ENCODE measurements at places on chromosomes 11 and 22. TPM values are rescaled to one million over a fixed set of nuclear protein-coding genes. Genes with fewer than 3 reads are reported as not detected.

DNA sequence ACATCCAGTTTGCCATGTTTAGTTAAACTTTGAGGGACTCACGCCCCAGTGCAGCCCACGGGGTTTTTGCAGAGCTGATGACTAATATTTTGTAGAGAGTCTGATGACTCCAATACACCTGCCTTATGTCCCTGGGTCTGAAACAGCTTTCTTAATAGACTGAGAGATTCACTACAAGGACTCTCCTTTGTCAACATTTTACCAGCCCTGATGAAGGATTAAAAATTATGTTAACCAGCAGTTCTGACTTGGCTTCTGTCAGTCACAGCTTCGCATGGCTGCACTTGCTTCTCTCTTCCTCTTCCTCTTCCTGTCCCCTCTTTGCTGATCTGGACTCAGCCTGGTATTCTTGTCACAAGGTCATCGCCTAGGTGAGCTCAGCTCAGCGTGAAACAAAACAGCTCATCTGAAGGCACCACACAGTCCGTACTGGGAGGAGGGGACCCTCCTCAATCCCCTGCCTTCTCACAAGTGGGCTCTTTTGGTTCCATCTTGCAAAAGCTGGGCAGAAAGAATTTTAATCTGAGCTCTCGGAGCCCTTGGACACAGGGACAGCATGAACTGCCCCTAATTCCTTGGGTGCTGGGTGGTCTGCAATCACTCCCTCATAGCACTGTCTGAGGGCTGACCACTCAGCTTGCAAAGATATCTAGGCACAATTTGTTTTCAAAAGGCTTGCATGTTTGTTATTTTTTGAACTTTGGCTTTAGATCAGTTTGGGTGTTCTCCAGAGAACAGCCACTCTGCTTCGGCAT lies 38.1 kb upstream of the POU2AF1 start:
- no peaks in the 10 kb centered on the region for H3K36me3 ChIP-seq
- H3K27ac ChIP-seq, result no peak overlapping the region
- H3K27me3 ChIP-seq, result no peaks in the 10 kb centered on the region
- DNase-seq, result no peak
- H3K4me1 ChIP-seq, result peaks cover 11% of the 10 kb centered on the region

GRCh38 chr11:88434333-88434976 lies 96.9 kb upstream of the CTSC start:
- H3K4me1 ChIP-seq, result no peaks in the 10 kb centered on the region
- no peak overlapping the region for H3K4me3 ChIP-seq
- H3K27me3 ChIP-seq, result no peaks in the 10 kb centered on the region
- no peaks in the 10 kb centered on the region for H3K36me3 ChIP-seq

- H3K27ac ChIP-seq, result no peak overlapping the region
- H3K4me1 ChIP-seq, result no peaks in the 10 kb centered on the region
- no peaks in the 10 kb centered on the region for H3K36me3 ChIP-seq
- no peaks in the 10 kb centered on the region for H3K27me3 ChIP-seq
- no peak overlapping the region for H3K4me3 ChIP-seq
Observed at GRCh38 chr11:120554766-120555432, 43.4 kb downstream of the GRIK4 start.

- H3K36me3 ChIP-seq, result no peaks in the 10 kb centered on the region
- no peak for DNase-seq
- no peak overlapping the region for H3K4me3 ChIP-seq
- no peak overlapping the region for H3K27ac ChIP-seq
- H3K27me3 ChIP-seq, result no peaks in the 10 kb centered on the region
- H3K4me1 ChIP-seq, result no peaks in the 10 kb centered on the region
Observed at GRCh38 chr11:1181853-1182535, 24.2 kb downstream of the MUC5AC start.

GRCh38 chr11:90536301-90536700 lies 313.5 kb upstream of the CHORDC1 start:
- H3K4me3 ChIP-seq, result no peak overlapping the region
- DNase-seq, result no peak
- no peaks in the 10 kb centered on the region for H3K36me3 ChIP-seq
- no peak overlapping the region for H3K27ac ChIP-seq
- H3K27me3 ChIP-seq, result no peaks in the 10 kb centered on the region
- H3K4me1 ChIP-seq, result no peaks in the 10 kb centered on the region

DNA sequence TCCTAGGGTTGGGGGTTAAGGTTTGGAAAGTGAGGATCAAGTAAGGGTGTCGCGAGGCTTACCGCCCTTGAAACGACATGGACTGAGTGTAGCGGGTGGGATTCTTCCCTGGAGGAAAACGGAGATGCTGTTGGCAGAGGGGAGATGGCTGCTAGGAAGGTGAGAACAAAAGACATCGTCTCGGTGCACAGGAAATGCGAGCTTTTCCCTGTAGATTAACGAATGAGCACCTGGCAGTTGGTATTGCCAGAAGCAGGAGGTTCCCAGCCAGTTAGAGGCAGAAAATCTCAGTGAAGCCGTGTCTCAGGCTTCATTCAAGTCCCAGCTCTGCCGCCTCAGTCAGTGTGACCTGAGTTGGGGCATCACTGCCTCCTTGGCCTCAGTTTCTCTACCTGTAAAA lies 1.4 kb upstream of the LHFPL7 start:
- H3K27me3 ChIP-seq, result peaks cover 11% of the 10 kb centered on the region
- no peak for DNase-seq
- no peak overlapping the region for H3K4me3 ChIP-seq
- peaks cover 9% of the 10 kb centered on the region for H3K4me1 ChIP-seq
- H3K36me3 ChIP-seq, result no peaks in the 10 kb centered on the region
- no peak overlapping the region for H3K27ac ChIP-seq

- H3K27ac ChIP-seq, result no peak overlapping the region
- H3K27me3 ChIP-seq, result peaks cover 4% of the 10 kb centered on the region
- no peak for DNase-seq
- H3K4me3 ChIP-seq, result no peak overlapping the region
Observed at GRCh38 chr11:623999-624704, 603 bp downstream of the CDHR5 start.

DNA sequence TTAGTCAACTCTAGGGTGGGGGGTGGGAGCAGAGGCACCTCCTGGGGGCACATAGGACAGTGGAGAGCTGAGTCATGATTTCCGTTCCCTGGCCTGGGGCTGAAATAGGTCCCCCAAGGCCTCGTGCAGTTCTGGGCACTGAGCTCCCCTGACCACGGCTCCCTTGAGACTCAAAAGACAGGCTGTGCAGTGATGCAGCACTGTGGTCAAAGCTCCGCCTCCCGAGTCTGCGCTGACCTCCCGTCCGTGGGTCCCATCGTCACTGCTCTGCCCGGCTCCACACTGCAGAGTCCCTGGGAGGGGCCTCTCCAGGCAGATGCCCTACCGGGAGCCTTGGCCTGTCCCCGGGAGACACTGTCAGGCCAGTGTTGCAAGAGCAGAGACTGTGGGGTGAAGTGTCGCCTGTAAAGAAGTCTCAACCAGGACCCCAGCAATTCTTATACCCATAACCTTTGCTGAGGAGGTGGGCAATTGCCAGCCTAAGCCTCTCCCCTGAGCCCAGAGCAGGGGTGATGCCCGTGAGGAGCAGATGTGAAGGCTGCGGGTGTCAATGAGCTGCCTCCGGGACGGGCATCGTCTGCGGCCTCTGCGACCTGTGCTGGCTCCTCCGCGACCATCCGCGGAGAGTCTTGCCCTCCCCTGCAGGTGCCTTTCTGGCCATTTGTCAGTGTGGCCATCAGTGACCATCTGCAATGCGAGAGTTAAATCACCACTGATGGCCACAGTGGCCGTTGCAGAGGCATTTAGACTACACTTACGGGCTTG lies 877.3 kb downstream of the BRD1 start:
- no peaks in the 10 kb centered on the region for H3K4me1 ChIP-seq
- no peak overlapping the region for H3K27ac ChIP-seq
- DNase-seq, result no peak
- no peaks in the 10 kb centered on the region for H3K27me3 ChIP-seq
- no peaks in the 10 kb centered on the region for H3K36me3 ChIP-seq

DNA sequence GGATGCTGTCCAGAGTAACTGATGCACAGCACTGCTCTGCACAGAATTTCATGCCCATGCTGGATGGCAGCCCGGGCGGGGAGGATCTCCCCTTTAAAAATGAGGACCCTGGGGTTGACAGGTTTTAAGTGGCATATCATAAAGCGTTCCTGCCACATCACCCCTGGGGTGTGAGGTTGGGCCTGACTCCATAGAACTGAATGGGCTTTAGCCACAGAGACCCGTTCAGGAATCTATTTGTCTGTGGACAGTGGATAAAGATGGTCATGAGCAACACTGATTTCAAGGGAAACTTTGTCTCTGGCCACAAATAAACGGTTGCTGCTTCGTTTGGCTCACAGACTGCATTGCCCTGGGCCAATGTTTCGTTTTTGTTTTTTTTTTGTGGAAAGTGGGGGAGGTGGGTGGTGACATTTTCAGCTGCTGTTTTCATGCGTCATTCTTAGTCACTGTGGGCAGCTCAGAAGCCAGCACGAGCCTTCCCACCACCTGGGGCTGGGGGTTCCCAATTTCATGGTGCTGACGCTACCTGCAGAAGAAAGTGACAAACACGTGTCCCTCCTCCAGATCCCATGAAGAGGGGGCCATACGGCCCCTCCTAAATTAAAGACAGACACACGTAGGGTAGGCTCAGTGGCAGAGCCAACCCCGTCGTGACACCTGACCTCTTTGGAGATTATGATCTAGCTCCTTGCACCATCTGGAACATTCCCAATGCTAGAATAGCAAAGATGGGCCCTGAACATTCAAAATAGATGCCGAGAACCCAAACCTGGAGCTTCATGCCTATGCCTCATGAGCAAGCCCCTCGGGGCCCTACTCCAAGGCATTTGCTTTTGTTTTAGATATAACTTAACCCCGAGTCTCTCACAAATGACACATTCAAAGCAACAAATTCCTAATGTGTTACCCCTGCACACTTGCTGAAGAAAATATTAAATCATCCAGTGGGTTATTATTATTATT lies 54.8 kb upstream of the PHF21B start:
- no peak for DNase-seq
- H3K36me3 ChIP-seq, result no peaks in the 10 kb centered on the region
- H3K27ac ChIP-seq, result no peak overlapping the region
- H3K4me1 ChIP-seq, result no peaks in the 10 kb centered on the region
- no peaks in the 10 kb centered on the region for H3K27me3 ChIP-seq

GRCh38 chr22:45169591-45170466 lies 6.1 kb downstream of the NUP50 start:
- H3K27ac ChIP-seq, result peak overlapping the region; percentile 5
- peaks cover 74% of the 10 kb centered on the region for H3K4me1 ChIP-seq
- peaks cover 35% of the 10 kb centered on the region for H3K36me3 ChIP-seq
- no peak for DNase-seq

- DNase-seq, result no peak
- no peak overlapping the region for H3K27ac ChIP-seq
Observed at GRCh38 chr11:1733716-1734640, 16.4 kb downstream of the IFITM10 start.

DNA sequence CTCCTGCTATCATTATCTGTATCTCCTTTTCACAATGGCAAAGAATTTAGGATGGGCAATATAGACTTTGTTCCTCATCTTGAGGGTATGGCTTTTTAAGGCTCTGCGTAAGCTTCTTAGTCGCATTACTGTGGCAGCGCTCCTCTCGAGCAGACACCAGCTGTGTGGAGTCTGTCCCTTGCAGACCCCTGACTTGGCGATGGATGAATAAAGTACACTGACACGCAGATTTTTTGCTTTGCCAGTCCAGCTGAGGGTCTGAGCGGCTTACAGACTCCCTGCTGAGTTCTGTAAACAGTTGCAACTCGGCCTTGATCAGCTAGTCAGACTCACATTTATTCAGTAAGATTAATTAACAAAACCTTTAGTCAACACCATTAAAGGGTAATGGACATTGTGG lies 390.0 kb upstream of the CNTN5 start:
- DNase-seq, result no peak
- H3K27me3 ChIP-seq, result no peaks in the 10 kb centered on the region
- H3K27ac ChIP-seq, result no peak overlapping the region
- H3K36me3 ChIP-seq, result no peaks in the 10 kb centered on the region

DNA sequence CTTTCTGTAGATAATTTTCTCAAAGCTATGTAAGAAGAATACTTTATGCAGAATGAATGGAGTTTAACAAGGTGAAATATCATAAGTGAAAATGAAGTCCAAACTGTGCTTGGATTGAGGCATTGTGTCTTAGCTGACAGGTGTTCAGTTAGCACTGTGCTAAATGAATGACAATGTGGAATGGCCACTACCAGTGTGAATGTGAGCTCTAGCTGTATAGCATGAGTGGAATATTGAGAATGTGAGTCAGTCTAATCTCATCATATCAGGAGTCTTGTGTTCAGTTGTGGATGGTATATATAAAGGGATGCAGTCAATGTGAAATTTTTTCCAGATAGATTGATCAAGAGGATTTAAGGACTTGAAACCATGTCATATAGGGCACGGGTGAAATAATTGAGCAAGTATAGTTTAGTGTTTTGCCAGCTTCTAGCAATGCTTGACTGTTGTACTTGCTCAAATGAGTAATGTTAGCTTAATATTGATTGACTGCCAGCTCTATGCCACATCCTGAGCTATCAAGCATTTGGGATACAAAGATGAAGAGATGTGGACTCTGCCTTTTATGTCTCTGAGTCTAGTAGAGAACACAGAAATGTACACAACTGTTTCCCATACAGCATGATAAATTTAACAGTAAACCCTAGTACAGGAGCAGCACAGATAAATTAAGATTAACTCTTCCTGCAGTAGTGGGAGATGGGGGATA lies 10.6 kb upstream of the RAG2 start:
- no peaks in the 10 kb centered on the region for H3K36me3 ChIP-seq
- H3K4me1 ChIP-seq, result no peaks in the 10 kb centered on the region
- no peak overlapping the region for H3K27ac ChIP-seq
- no peak for DNase-seq

DNA sequence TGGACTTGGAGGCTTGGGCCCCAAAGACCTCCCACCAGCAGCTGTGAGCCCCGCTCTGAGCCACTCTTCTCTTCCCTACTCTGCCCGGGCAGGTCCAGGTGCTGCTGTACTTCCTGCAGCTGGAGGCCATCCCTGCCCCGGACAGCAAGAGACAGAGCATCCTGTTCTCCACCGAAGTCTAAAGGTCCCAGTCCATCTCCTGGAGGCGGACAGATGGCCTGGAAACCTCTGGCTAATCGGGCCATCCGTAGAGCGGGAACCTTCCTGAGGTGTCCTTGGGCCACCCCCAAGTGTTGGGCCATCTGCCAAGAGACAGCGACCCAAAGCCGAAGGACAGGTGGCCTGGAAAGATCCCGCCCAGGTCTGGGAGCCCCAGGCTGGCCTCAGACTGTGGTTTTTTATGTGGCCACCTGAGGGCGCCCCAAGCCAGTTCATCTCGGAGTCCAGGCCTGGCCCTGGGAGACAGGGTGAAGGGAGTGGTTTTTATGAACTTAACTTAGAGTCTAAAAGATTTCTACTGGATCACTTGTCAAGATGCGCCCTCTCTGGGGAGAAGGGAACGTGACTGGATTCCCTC lies 135.1 kb downstream of the BCR start:
- no peak overlapping the region for H3K4me3 ChIP-seq
- DNase-seq, result peak; percentile 13
- no peak overlapping the region for H3K27ac ChIP-seq
- H3K27me3 ChIP-seq, result no peaks in the 10 kb centered on the region
- H3K4me1 ChIP-seq, result no peaks in the 10 kb centered on the region
- H3K36me3 ChIP-seq, result no peaks in the 10 kb centered on the region

EHF gene
- total RNA-seq, result 0.20 TPM

XKR3 gene
- not detected for total RNA-seq

NLRP14 gene
- not detected for total RNA-seq

ARL2 gene
- 125 TPM for total RNA-seq

PRODH gene
- 0.46 TPM for total RNA-seq

All from CD8-positive, alpha-beta memory T cell (primary cell).